ENCODE measurements at places on chromosomes 12 and 14.

GRCh38 chr14:34379816-34380470 is 82.1 kb downstream of the SPTSSA start:
- DNase-seq, result no peak
- no peaks in the 10 kb centered on the region for H3K36me3 ChIP-seq
- no peak overlapping the region for H3K4me3 ChIP-seq
- no peaks in the 10 kb centered on the region for H3K4me1 ChIP-seq

DNA sequence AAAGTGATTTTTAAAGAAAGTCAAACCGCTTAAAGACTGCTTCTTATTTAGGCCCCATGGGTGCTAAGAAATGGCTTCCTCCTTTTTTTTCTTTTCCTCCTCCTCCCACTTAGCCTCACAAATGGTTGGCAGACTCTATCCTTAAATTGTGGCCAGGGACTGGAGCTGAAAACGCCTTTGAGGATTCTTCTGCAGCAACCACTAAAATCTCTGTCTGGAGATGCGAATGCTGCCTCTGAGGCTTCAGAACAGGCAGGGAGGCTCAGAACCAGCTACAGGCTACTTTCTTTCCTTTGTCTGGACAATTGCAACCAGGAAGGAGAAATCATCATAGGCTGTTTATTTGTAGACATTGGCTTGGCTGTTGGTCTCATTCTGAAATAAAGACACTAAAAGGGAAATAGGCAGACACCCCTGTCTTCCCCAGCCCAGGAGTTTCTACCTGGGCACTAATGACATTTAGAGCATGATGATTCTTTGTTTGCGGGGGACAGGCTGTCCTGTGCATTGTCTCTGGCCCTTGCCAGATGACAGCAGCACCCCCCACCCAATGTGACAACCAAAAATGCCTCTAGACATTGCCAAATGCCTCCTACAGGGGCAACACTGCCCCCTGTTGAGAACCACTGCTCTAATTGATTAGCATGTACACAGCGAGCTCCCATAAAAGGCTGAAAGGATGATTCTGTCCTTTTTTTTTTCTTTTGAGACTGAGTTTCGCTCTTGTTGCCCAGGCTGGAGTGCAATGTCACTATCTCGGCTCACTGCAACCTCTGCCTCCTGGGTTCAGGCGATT is 50.3 kb downstream of the MAP1LC3B2 start:
- peak overlapping the region; percentile 62 for H3K27ac ChIP-seq
- H3K4me3 ChIP-seq, result no peak overlapping the region
- peak; percentile 71 for DNase-seq
- no peaks in the 10 kb centered on the region for H3K27me3 ChIP-seq

DNA sequence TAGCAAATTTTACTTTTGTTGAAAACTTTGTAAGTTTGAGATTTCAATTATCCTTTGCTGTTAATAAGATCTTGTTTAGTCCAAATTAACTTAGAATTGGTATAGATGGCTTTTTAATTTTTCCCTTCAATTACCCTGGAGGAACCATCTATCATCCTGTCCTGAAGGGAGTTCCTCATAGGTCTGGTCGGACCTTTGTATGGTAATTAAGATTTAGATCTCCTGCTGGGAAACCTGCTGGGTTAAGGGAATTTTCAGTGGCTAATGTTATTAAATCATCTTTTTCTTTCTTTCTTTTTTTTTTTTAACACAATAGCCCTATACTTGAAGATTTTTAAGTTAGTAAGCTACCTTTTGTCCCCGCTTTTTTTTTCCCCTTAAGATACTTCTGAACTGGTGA is 63.0 kb upstream of the PRMT8 start:
- H3K27ac ChIP-seq, result no peak overlapping the region
- DNase-seq, result no peak
- no peaks in the 10 kb centered on the region for H3K36me3 ChIP-seq
- peaks cover 3% of the 10 kb centered on the region for H3K27me3 ChIP-seq
- H3K4me3 ChIP-seq, result no peak overlapping the region
- H3K4me1 ChIP-seq, result peaks cover 5% of the 10 kb centered on the region

- H3K4me1 ChIP-seq, result no peaks in the 10 kb centered on the region
- DNase-seq, result peak; percentile 24
- H3K27ac ChIP-seq, result no peak overlapping the region
- no peaks in the 10 kb centered on the region for H3K27me3 ChIP-seq
- no peaks in the 10 kb centered on the region for H3K36me3 ChIP-seq
These were observed 57.9 kb upstream of the PNMA1 start for GRCh38 chr14:73771848-73772638.

GRCh38 chr12:56387152-56387736 is 24.6 kb upstream of the APOF start:
- no peak overlapping the region for H3K4me3 ChIP-seq
- H3K27ac ChIP-seq, result no peak overlapping the region
- no peaks in the 10 kb centered on the region for H3K36me3 ChIP-seq
- DNase-seq, result no peak
- no peaks in the 10 kb centered on the region for H3K4me1 ChIP-seq

DNA sequence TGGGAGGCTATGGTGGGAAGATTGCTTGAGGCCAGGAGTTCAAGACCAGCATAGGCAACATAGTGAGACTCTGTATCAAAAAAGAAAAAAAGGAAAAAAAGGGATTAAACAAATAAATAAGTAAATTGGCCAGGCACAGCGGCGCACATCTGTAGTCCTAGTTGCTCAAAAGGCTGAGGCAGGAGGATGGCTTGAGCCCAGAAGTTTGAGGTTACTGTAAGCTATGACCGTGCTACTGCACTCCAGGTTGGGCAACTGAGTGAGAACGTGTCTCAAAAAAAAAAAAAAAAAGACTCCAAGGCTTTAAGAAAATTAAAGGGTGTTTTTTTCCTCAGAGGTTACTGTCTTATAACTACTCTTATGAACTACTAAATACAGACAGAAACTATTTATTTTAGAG is 11.7 kb downstream of the BEST3 start:
- DNase-seq, result no peak
- no peak overlapping the region for H3K27ac ChIP-seq
- no peaks in the 10 kb centered on the region for H3K36me3 ChIP-seq
- no peak overlapping the region for H3K4me3 ChIP-seq
- H3K27me3 ChIP-seq, result peaks cover 4% of the 10 kb centered on the region

- no peak overlapping the region for H3K27ac ChIP-seq
- peaks cover 24% of the 10 kb centered on the region for H3K27me3 ChIP-seq
- H3K36me3 ChIP-seq, result no peaks in the 10 kb centered on the region
- H3K4me3 ChIP-seq, result no peak overlapping the region
These were observed 61.7 kb downstream of the PRMT8 start for GRCh38 chr12:3552726-3553045.

GRCh38 chr12:24738441-24738840 is 210.5 kb downstream of the BCAT1 start:
- H3K27ac ChIP-seq, result peak overlapping the region; percentile 12
- peaks cover 52% of the 10 kb centered on the region for H3K4me1 ChIP-seq
- no peak overlapping the region for H3K4me3 ChIP-seq
- no peak for DNase-seq
- H3K36me3 ChIP-seq, result no peaks in the 10 kb centered on the region

GRCh38 chr14:32682214-32682613 is 256.5 kb upstream of the NPAS3 start:
- no peaks in the 10 kb centered on the region for H3K27me3 ChIP-seq
- no peaks in the 10 kb centered on the region for H3K4me1 ChIP-seq
- no peak overlapping the region for H3K4me3 ChIP-seq
- no peak for DNase-seq
- no peaks in the 10 kb centered on the region for H3K36me3 ChIP-seq
- H3K27ac ChIP-seq, result no peak overlapping the region

- no peaks in the 10 kb centered on the region for H3K36me3 ChIP-seq
- H3K27ac ChIP-seq, result no peak overlapping the region
- no peaks in the 10 kb centered on the region for H3K4me1 ChIP-seq
- H3K27me3 ChIP-seq, result no peaks in the 10 kb centered on the region
- no peak for DNase-seq
These were observed 110.4 kb upstream of the PTPRB start for GRCh38 chr12:70747445-70748260.

DNA sequence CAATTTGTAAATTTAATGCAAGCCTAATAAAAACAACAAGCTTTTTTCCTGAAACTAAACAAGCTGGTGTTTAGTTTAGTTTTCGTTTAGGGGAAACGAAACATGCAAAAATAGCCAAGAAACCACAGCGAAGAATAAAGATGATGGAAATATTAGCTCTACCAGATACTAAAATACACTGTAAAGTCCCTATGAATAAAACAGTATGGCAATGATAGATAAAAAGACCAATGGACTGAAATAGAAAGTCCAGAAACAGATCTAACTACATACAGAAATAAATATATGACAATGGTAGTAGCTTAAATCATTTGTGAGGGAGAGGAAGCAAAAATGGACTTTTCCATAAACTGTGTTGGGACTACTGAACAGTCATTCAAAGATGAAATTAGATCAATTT is 26.4 kb downstream of the ATP2B1 start:
- H3K36me3 ChIP-seq, result no peaks in the 10 kb centered on the region
- no peaks in the 10 kb centered on the region for H3K4me1 ChIP-seq
- H3K27me3 ChIP-seq, result no peaks in the 10 kb centered on the region
- no peak overlapping the region for H3K4me3 ChIP-seq
- no peak overlapping the region for H3K27ac ChIP-seq

- H3K27ac ChIP-seq, result no peak overlapping the region
- no peaks in the 10 kb centered on the region for H3K4me1 ChIP-seq
These were observed 205.6 kb downstream of the KIF26A start for GRCh38 chr14:104343690-104344640.

DNA sequence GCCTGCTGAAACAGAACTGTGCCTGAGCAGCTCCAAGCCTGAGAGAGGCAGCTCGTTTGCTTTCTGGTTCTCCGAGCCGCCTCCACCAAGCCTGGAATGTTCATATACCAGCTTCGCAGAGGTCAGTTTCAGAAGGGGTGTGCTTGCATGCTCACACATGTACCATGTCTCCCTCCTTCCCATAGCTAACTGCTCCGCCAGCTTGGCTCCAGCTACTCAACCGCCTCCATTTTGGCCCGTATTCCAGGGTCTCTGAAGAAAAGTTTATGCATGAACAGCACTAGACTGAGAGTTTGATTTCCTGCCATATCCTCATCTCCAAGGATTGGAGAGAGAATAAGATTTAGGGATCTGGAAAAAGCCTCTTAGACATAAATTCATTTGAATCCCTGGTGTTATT is 103.7 kb downstream of the SMOC1 start:
- no peak for DNase-seq
- no peak overlapping the region for H3K27ac ChIP-seq
- no peaks in the 10 kb centered on the region for H3K36me3 ChIP-seq
- H3K27me3 ChIP-seq, result no peaks in the 10 kb centered on the region

GRCh38 chr12:94596596-94596995 is 53.8 kb downstream of the TMCC3 start:
- peaks cover 3% of the 10 kb centered on the region for H3K27me3 ChIP-seq
- no peak overlapping the region for H3K4me3 ChIP-seq
- DNase-seq, result no peak
- no peak overlapping the region for H3K27ac ChIP-seq

DNA sequence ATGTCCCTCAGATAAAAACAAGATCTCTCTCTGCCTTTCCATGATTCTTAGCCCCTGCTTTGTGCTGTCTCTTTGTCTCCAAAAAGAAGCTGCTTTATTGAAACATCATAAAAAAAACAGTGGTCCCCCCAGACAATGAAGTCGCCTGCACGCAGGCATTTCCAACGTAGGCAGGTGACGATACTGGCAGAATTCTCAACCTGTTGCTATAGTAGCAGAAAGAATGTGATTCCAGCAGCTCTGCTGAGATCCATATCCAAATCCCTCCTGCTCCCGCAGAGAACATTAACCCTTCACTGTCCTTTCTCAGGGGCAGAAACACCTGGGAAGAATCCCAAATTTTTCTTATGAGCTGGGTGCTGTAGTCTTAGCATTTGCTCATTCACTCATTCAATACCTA is 84.8 kb downstream of the STON2 start:
- no peaks in the 10 kb centered on the region for H3K36me3 ChIP-seq
- no peak for DNase-seq
- peaks cover 3% of the 10 kb centered on the region for H3K27me3 ChIP-seq
- no peaks in the 10 kb centered on the region for H3K4me1 ChIP-seq

- H3K36me3 ChIP-seq, result peaks cover 33% of the 10 kb centered on the region
- no peaks in the 10 kb centered on the region for H3K27me3 ChIP-seq
- H3K4me1 ChIP-seq, result no peaks in the 10 kb centered on the region
These were observed 7.7 kb downstream of the SSH1 start for GRCh38 chr12:108849660-108850059.

DNA sequence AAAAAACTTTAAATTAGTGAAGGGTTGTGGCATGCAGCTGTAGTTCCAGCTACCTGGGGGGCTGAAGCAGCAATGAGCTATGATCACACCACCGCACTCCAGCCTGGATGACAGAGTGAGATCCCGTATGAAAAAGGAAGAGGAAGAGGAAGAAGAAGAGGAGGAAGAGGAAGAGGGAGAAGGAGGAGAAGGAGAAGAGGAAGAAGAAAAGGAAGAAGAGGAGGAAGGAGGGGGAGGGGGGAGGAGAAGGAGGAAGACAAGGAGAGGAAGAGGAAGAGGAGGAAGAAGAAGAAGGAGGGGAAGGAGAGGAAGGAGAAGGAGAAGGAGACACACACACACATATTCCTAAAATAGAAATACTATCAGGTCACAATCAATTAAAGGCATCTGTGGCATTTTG is 32.0 kb downstream of the RXYLT1 start:
- H3K4me1 ChIP-seq, result no peaks in the 10 kb centered on the region
- no peak overlapping the region for H3K27ac ChIP-seq
- H3K36me3 ChIP-seq, result peaks cover 25% of the 10 kb centered on the region
- DNase-seq, result no peak
- H3K4me3 ChIP-seq, result no peak overlapping the region

DNA sequence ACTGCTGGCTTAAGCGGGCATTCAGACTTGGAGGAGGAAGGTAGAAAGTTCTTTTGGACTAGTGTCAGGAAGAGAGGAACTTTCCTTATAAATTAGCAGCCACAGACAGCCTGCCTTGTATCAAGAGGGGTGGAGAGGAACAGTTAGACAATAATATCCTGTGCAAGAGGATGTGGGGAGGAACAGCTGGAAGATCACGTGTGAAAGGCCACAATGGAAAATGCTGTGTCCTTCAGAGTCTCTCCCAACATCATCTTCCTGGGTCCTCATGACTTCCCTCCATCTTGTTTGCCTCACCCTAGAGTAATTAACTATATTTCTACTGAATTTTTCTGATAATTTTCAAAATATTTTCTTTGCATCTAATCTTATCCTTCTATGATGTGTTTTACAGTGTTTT is 117.4 kb downstream of the MGAT4C start:
- no peaks in the 10 kb centered on the region for H3K36me3 ChIP-seq
- no peaks in the 10 kb centered on the region for H3K4me1 ChIP-seq
- no peak for DNase-seq

DNA sequence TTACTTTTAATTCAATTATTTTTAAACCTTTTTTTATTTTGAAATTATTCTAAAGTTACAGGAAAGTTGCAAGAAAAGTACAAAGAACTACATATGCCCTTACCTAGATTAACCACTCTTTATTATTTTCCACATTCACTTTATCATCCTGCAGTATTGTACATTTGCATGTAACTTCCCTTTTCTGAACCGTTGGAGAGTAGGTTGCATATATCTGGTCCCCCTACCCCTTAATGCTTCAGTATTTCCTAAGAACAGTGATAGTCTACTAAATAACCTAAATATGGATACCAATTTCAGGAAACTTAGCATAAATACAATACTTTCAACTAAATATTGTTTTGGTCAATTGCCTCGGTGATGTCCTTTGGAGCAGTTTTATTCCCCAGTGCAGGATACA is 15.0 kb downstream of the G2E3 start:
- H3K4me1 ChIP-seq, result peaks cover 5% of the 10 kb centered on the region
- H3K27me3 ChIP-seq, result no peaks in the 10 kb centered on the region
- DNase-seq, result no peak
- H3K27ac ChIP-seq, result no peak overlapping the region

GRCh38 chr14:27506272-27506671 is 908.4 kb upstream of the NOVA1 start:
- H3K27ac ChIP-seq, result no peak overlapping the region
- H3K4me1 ChIP-seq, result no peaks in the 10 kb centered on the region
- no peaks in the 10 kb centered on the region for H3K27me3 ChIP-seq
- H3K4me3 ChIP-seq, result no peak overlapping the region
- H3K36me3 ChIP-seq, result no peaks in the 10 kb centered on the region
